Spinal cord (tissue), 10 donors: ENCODE measurements at places on chromosomes 3 and 15. TPM values are rescaled to one million over a fixed set of nuclear protein-coding genes. Genes with fewer than 3 reads are reported as not detected.

The ADPGK gene
- 49.6 TPM for total RNA-seq

- DNase-seq, result no peak
Measured at GRCh38 chr15:63362196-63362595, 19.4 kb downstream of the CA12 start.

DNA sequence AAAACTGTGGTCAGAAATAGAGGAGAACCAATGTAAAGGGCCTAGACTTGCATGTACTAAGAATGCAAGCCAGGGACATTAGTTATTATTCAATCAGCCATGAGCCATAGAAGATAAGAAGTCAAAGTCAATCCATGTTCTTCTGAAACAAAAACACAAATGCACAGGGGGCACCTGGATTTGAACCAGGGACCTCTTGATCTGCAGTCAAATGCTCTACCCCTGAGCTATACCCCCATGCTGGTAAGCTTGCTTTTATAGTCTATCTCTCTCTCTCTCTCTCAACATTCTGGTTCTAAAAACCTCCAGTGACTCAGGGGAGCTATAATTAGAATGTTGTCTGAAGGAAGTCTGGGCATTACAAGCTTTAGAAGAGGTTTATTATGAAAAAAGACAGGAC, 85.6 kb upstream of the ACP3 start:
- DNase-seq, result no peak

GRCh38 chr15:100731267-100732152, 129.1 kb downstream of the ASB7 start:
- DNase-seq, result no peak

The MCF2L2 gene
- total RNA-seq, result 9.6 TPM

The SH2D7 gene
- total RNA-seq, result not detected

The OXTR gene
- total RNA-seq, result 1.6 TPM

DNA sequence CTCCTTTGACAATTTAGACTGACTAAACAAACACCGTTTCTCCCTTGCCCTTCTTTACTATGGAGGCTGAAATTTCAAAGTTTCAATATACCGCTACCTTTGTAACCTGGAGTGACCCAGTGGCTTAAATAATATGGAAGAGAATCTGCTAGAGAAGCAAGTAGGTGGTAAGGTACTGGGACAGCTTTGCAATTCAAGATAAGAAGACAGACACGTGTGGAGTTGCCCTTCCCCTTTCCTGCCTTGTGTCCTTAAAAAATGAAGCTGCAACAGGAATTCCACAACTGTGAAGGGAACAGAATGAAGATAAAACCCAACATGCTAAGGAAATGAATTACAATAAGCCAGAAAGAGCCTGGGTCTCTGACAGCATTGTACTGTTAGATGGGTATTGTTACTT, 26.4 kb downstream of the CBLB start:
- DNase-seq, result no peak
